ENCODE measurements at places on chromosomes 4 and X. TPM values are rescaled to one million over a fixed set of nuclear protein-coding genes. Genes with fewer than 3 reads are reported as not detected.

The CC2D2A gene
- polyA plus RNA-seq: not detected

The PDLIM5 gene
- polyA plus RNA-seq: 40.8 TPM

The NR3C2 gene
- 3.6 TPM for polyA plus RNA-seq

The TMSB15C gene
- polyA plus RNA-seq: 0.90 TPM

The CT83 gene
- polyA plus RNA-seq: not detected

The TMEM192 gene
- 34.7 TPM for polyA plus RNA-seq

The BMP3 gene
- polyA plus RNA-seq: 3.0 TPM

The CT47B1 gene
- not detected for polyA plus RNA-seq

DNA sequence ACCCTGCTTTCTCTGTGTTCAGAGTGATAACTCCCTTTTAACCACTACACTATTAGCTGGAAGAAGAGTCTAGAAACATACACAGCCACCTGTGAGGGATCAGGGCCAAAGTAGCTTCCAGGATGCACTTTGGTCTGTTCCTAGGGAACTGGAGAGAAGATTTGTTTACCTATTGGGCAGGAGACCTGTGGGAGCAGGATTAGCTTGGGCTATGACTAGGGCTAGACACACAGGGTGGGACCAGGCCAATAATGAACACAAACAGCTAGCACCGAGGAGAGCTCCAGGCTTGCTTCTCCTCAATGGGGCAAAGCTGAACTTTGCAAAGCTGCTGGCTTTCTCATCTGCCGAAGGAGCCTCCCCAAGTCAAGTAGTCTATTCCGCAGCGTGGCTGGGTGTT, 24.4 kb upstream of the MAP7D3 start:
- DNase-seq: no peak

GRCh38 chr4:38529189-38530115, 134.5 kb upstream of the KLF3 start:
- DNase-seq: peak; percentile 41

- no peak for DNase-seq
Observed at GRCh38 chrX:114087543-114087942, 496.3 kb upstream of the HTR2C start.

DNA sequence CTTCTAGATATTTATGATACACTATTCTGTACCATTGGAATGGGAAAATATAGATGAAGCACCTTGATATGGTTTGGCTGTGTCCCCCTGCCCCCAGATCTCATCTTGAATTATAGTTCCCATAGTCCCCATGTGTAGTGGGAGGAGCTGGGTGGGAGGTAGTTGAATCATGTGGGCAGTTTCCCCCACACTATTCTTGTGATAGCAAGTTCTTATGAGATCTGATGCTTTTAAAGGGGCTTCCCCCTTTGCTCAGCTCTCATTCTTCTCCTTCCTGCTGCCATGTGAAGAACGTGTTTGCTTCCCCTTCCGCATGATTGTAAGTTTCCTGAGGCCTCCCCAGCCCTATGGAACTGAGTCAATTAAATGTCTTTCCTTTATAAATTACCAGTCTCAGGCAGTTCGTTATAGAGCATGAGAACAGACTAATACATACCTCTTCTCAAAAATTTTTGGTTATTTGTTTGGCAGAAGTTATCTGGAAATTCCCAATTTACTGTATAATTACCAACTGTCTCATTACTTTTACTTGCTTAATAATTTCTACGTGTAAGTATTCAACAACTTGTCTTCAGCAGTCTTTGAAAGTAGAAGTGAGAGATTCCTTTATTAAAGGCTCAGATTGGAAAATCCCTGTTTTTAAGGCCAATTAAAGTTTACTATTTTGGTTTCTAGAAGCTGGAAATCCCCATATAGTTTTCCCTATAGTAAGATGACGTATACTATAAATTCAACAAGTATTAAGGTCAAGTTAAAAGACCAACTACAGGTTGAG, 152.7 kb downstream of the RNF150 start:
- no peak for DNase-seq

DNA sequence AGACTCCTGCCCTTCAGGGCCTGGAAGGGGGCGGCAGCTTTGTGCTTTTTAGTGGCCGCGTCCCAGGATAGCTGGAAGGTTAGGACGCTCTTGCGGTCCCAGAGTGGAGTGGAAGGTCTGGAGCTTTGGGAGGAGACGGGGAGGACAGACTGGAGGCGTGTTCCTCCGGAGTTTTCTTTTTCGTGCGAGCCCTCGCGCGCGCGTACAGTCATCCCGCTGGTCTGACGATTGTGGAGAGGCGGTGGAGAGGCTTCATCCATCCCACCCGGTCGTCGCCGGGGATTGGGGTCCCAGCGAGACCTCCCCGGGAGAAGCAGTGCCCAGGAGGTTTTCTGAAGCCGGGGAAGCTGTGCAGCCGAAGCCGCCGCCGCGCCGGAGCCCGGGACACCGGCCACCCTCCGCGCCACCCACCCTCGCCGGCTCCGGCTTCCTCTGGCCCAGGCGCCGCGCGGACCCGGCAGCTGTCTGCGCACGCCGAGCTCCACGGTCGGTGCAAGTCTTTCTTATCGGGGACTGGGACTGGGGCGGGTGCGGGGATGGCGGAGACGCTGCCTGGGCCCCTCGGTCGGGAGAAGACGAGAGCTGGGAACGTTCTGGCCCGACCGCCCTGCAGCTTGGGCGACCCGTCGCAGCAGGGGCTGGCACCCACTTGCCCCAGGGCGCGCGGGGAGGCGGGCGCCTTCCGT, at the start of gene EDNRA:
TSS of gene EDNRA (plus strand) at position 207 of the 686 bp plus-strand sequence. CDS start 4,585 bp downstream, outside the sequence.
- DNase-seq: no peak

DNA sequence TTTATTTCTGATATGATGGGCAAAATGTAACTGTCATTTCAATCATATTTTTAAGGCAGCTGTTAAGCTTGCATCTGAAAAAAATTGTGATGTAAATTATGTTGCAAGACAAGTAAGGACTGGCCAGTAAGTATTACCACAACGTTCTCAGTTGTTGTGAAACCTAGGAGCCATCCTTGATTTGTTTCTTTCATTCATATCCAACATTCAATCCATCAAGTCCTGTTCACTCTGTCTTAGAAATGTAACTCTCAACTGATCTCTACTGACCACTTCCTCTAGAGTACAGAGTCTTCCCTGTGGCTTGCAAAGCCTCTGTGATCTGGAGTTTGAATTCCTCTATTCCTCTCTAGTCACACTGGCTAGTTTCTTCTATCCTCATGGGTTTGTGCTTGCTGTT, 161.4 kb upstream of the MAD2L1 start:
- DNase-seq: no peak

- DNase-seq: no peak
Observed at GRCh38 chr4:47235721-47236120, 204.4 kb downstream of the GABRB1 start.

- DNase-seq: peak; percentile 84
Observed at GRCh38 chr4:105708181-105709080, at the start of the genes GSTCD and INTS12. Gene GSTCD, plus strand, starts transcription at chr4:105708784. Its CDS starts 8,830 bp downstream, at chr4:105717614. Gene INTS12, minus strand, starts transcription at chr4:105708689. Its CDS starts 8,684 bp downstream, at chr4:105700005.

DNA sequence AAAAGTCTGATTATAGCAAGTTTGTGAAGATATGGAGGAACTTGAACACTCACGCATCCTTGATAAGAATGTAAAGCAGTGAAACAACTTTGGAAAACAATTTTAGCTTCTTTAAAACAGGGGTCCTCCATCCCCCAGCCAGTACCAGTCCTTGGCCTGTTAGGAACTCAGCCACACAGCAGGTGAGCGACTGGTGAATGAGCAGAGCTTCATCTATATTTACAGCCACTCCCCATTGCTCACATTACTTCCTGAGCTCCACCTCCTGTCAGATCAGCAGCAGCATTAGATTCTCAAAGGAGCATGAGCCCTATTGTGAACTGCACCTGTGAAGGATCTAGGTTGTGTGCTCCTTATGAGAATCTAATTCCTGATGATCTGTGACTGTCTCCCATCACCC, 530.3 kb upstream of the PRKX start:
- DNase-seq: no peak

GRCh38 chrX:153906126-153906917, 1.8 kb downstream of the AVPR2 start:
- DNase-seq: no peak

DNA sequence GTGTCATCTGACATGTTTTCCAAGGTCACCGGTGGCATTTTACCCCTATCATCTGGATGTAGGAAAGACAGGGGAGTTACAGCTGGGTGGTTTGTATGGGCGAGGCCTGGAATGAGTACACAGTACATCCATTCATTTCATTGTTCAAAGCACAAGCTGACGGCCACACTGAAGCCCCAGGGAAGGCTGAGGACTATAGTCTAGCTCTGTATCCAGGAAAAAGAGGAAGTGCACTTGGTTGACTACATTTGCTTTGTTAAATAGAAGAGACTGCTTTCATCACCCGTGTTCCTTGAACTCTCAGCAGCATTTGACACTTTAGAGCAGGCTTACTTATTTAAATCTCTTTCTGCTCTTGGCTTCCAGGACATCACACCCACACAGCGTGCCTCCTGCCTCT, 1041.0 kb upstream of the TENM3 start:
- DNase-seq: no peak

GRCh38 chrX:7965436-7965835, 38.2 kb upstream of the PNPLA4 start:
- DNase-seq: no peak

DNA sequence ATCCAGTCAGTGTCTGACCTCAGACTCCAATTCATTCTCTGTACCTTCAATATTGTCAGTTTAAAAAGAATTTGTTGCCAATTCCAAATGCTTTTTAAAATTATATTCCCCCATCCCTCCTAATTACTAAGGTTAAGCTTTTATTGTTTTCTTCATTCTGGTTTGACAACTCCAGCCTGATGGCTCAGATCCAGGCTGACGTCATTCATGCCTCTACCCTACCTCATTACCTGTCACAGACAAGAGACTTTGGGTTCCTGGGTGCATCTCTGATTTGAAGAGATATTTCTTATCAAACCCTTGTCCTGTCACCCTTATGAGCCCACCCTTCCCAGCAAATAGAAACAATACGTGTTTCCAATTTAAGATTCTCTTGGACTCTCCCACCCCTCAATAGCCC, 300.2 kb upstream of the CLNK start:
- DNase-seq: no peak

GRCh38 chr4:98688411-98689290, 30.2 kb upstream of the TSPAN5 start:
- no peak for DNase-seq

- peak; percentile 9 for DNase-seq
Observed at GRCh38 chrX:3651277-3651676, 62.2 kb downstream of the PRKX start.

DNA sequence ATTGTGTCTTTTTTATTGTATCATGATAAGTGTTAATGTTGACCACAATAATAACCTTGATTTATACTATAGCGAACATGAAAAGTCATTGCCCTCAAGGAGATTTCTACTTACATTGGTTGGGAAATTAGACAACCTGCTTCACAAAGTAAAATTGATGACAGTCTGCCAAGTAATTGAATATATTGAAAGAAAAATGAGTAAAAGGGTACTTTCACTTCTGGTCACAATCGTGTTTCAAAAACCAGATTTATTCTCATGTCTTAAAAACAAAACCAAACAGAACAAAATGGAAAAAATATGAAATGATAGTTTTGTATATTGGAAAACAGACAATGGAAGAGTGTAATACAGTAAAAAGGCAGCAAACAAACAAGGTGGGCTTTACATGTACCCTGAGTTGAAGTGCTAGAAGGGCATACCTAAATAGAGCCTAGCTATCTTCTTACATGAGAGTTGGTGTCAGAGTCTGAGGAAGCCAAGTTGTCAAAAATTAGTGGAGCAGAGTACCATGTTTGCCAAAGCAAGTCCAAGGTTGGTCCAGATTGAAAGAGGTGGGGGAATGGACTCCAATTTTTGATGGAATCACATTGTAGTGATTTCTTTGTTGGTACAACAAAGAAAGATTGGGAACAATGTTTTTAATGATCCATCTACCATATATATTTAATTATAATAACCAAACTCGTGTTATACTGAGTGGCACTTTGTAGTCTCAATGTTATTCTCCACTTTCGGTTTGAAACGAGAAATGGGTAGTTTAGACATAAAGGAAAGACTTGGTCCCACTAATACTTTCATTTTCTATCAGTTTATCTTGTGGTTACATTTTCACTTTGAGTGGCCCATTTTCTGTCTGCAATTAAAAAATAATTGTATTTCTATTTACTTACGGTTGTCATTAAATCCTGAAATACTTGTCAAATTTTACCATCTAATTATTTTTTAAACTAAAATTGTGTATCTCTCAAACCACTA, 775.6 kb downstream of the STIM2 start:
- no peak for DNase-seq

DNA sequence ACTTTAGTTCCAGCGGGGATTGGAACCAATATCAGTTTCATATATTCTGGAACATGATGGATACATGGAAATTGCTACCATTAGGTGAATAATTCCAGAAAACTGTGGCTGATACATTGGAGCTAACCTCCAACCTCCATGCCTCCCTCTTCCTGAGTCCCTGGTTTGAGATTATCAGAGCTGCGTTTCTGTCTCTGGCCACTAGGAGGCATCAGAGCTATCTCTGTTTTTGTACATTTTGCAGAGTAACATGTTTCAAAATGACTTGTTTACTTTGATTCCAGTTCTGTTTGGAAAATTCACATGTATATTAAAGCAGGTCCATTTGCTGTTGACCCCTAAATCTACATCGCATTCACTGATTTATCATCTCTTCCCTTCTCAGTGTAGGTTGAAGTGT, 2.4 kb upstream of the RAB40AL start:
- peak; percentile 1 for DNase-seq

GRCh38 chr4:40190465-40190864, 6.4 kb upstream of the RHOH start:
- DNase-seq: no peak

DNA sequence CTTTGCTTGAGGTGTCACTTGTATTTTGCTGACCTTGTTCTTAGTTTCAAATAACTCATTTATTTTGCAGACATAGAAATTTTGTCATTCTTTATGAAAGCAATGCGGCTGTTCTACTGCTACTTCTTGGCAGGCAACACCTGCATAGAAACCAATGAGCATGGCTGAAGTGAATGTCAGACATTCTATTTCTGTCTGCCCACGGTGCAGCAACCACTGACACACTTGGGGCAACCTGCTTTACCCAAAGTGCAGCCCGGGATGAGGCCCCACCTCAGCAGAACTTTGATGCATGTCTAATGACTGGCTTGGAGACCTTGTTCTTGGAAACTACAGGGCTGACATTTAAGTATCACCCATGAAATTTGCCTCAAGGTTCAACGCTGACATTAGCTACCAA, 93.6 kb downstream of the RBM47 start:
- no peak for DNase-seq

DNA sequence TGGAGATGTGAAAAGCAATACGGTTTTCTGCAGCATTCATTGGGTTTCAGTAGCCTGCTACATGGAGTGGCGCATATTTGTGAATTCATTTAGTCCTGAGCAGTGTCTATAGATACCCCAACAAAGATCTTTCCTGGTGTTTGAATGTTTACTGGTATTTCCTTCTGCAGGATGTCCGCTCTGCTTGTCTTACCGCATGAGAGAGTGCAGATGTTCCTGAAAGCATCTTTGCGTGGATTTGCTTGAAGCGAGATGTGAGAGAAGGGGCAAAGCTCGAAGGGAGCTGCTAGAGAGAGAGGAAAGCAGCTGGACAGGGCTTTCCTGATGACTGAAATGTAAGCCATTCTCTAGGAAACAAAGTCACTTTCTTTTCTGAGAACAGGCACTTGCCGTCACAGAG, 40.9 kb upstream of the GYPA start:
- peak; percentile 4 for DNase-seq

DNA sequence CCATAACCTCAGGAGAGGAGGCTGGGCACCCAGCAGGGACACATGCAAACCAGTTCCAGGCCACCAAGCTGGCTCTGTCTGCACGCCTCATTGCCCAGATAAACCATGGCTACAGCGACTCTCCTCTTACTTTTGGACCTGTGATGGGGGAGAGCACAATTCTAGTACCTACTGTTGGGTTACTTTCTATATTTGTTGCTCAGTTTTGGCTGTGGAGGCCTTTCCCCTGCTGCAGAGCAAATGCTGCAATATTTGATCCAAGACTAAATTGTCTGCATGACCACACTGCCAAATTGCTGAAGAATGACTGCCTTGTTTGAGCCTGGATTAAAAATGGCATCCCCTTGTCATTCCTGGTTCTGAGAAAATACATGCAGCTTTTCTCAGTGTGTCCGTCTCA, 253.5 kb downstream of the ARHGAP10 start:
- no peak for DNase-seq

All from naive B cell (primary cell).